ENCODE measurements at places on chromosomes 3 and 15. TPM values are rescaled to one million over a fixed set of nuclear protein-coding genes. Genes with fewer than 3 reads are reported as not detected.
A peak's percentile ranks its signal among the peaks of the same experiment; 100 is the strongest.

DNA sequence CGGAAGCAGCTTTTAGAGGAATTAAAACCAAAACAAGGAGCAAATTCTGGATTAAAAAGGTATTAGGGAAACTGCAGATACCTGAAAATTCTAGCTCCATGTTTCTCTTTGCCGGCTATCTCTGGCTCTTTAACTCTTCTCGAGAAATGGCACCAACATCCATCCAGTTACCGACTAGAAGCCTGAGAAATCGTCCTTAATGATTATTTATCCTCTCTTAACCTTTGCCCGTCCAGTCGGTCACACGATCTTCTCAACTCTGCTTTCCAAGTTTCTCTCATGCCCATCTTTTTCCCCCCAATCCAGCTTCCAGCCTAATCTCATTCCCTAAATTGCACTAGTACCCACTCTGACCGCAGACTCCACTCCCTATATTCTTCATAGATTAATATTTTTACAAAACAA, 596 bp upstream of the SGO1 start:
- peak; percentile 16 for DNase-seq

- DNase-seq, result no peak
Measured at GRCh38 chr3:50415061-50415460, 55.7 kb upstream of the TMEM115 start.

DNA sequence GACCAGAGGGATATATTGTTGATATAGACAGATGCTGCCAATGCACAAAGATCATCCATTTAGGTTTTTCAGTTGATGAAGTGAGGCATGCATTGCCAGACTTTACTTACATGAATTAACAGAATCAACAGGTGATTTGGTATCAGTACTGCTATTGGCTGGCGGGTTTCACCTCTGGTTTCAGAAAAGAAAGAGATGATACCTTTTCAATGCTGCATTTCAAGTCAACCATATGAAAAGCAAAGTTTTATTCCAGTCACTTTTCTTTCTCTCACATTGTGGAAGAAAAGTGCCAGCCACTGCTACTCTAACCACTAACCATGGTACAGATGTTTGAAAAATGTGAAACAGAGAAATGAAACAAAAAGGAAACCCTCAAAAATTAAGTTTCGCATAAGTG, 289.1 kb downstream of the TIGIT start:
- DNase-seq, result no peak

DNA sequence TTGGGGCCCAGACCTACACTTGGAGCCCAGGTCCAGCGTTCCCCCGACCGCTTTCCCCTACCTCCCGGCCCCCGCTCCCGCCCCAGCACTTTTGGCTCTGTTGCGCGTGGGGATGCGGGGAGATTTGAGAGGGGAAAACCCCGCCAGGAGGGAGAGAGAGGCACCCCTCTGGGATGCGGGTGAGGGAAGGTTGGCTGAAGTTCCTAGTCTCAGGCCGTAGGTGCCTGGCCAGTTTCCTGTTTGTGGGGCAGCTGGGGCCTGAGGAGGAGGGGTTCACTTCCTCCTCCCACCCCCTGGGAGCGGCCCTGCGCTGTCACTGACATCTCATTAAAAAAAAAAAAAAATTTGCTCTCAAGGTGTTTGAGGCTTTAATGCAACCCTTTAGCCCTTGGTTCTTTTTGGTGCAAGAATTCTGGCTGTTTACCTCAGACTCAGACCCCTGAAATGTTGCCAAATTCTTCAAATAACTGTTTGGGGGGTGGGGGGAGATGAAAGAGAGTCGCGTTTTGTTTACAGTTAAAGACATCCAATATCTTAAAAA, 2.6 kb downstream of the FAM43A start:
- no peak for DNase-seq

DNA sequence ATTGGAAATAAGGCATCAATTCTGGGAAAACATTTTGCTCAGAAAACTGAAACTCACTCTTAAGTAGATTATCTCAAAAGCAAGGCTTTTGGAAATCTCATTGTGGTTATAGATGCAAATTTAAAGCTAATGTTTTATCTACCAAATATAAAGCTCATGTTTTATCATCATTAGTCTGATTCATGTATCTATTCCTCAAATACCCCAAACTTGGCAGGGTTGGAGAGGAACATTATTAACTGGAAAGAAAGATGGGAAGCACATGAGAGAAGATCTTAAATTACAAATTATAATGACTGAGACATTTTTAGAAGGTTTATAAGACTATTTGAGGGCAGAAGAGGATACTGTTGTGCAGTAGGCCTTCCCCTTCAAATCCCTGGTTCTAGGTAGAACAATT, 137.3 kb upstream of the TGFBR2 start:
- no peak for DNase-seq

DNA sequence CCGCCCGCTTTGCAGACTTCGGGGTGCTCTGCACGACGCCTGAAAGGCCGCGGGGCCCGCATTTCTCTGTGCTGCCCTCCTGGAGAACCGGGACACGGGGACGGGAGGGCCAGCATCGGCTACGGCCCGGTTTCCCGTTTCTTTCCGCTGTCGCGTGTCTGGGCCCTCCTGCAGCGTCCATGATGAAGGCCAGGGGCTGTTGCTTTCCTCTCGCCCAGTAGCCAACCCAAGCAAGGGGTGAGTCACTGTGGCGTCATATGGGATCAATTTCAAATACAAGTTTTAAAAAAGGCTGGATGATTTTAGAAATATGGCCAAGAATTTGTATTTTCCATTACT, 435 bp downstream of the SLC35G2 start:
- DNase-seq, result peak; percentile 80

DNA sequence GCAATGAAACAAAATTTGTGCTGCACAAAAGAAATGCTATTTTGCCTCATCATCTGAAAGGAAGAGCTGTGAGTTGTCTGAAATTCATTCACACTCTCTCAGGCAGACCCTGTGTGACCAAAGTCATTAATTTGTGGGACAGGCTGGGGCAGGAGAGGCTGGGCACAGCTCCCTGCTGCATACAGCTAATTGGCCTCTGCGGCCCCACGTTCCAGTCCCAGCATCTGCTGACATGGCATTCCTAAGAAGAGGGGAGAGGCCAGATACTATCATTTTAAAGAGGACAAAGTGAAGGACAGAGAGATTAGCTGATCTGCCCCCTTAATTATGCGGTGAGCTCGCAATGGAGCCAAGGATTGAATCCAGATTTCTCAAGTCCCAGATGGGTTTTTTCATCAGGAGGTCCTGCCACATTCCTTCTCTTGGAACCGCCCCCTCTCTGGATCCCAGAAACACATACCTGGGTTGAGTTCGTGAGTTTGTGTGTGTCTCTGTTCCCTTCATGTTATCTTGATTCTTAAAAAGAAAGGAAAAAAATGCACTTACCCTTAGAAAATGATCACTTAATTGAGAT, 25.1 kb downstream of the POLR2M start:
- DNase-seq, result no peak

DNA sequence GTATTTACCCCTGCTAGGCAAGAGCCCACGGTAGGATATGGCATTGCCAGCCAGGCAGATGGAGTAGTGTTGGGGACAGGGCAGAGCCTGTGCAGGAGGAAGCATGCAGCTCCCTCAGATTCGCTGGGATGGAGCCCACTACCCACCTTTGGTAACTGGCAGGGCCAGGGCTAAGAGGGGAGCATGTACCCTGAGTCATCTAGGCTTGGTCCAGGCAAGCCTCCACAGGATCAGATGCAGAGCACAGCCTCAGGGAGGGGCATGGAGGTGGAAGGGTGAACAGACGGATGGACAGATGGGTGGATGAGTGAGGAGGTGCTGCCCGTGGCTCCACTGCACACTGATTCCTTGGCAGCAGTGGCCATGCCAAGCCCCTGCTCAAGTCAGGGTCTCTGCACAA, 33.0 kb downstream of the IL20RB start:
- no peak for DNase-seq

GRCh38 chr3:14398797-14399106, 3.7 kb upstream of the SLC6A6 start:
- DNase-seq, result no peak

GRCh38 chr3:64546856-64547255, 140.9 kb downstream of the ADAMTS9 start:
- DNase-seq, result no peak

DNA sequence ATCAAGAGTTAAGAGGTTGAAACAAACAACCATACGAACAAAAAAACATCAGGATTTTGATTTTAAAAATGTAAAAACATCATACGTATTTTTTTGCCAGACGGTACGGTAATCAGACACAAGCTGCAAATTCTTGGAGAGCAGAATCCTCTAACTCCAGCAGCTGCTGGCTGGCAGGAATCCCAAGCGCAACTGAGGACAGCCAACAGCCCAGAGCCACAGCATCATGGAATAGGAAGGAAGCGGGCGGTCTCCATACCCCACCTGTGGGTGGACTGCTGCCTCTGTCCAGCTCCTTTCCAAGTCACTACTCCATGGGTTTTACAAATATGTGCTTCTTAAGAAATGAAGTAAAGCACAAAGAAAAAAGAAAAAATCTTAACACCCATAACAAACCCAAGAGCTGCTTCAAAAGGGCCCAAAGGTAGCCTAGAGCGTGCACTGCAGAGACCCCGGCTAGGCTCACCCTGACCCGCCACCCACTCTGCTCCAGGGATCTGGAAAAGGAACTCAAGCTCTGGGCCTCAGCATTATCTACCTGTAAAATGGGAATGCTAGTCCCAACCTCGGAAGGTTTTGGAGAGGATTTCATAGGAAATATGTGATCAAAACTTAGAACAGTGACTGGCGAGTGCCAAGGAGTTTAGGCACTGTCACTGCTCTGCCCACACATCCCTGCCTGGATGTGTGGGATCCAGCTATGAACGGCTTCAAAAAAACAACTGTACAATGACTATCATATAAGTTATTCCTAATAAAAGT, 33.4 kb downstream of the ZXDC start:
- no peak for DNase-seq

DNA sequence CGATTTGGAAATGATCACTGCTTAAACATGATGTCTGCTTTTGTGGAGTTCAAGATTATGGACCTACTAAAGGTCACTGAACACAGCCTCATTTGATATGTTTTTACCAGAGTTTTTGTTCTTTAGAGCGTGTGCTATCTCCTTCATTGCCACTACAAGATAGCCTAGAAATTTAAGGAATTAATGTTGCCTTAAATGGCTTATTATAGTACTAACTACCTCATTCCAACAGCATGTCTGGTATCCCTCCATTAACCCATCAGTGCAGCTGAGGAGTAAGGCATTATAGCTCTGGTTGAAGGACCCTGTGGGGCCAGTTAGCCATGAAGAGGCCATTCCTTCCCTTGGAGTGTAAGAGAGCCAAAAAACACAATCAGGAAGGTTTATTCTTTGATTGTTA, 2.3 kb upstream of the FAM43A start:
- no peak for DNase-seq

DNA sequence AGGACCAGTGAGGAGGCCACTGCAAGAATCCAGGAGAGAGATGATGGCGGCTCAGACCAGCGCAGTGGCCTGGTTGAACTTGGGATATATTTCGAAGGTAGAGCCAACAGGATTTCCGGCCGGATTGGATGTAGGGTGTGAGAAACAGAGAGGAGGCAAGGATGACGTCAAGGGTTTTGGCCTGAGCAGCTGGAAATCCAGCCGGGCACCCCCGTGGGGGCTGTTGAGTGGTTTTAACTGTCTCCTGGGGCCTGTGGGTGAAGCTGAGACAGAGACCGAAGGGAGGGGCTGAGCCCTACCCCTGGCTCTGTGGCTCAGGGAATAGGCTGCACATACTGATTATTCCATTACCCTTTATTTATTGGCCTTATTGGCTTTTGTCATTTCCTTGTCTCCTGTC, 45.7 kb downstream of the EXOG start:
- DNase-seq, result peak; percentile 98

- no peak for DNase-seq
Measured at GRCh38 chr3:66756468-66757036, 241.6 kb upstream of the KBTBD8 start.

- peak; percentile 67 for DNase-seq
Measured at GRCh38 chr3:177982034-177982433, 554.2 kb upstream of the KCNMB2 start.

- DNase-seq, result no peak
Measured at GRCh38 chr15:85766001-85766831, 28.5 kb downstream of the KLHL25 start.

DNA sequence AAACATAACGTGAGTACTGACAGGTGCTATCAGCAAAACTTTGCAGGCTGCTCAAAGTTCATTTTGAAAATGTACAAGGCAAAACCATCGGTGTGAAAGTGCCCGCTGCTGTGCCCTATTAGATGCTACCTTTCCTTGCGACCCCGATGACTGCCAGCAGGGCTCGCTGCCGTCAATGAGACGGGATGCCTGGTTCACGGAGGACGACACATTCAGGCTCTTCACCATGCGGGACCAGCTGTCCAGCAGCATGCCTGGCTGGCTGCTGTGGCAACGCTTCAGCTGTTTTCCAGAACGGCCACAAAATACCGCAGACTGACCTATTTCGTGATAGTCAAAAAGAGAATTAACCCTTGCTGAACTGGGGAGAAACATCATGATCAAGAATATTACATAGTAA, 92.7 kb upstream of the OCA2 start:
- peak; percentile 97 for DNase-seq

DNA sequence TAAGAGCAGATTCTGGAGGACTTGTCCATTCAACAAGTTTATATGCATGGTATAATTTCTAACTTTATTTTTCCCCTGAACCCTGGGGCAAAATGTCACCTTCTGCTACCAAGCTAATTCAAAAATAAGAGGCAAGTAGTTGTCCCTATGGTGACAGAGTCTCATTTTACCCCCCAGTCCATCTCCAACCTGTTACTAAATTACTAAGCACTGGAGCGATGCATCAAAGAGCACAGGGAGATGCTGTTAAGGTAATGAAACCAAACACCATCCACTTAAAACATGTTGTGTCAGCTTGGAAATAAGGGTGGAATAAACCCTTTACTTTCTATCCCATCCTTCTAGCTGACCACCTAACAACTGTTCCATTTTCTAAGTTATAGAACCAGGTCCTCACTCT, 417.4 kb upstream of the ATP11B start:
- no peak for DNase-seq

- peak; percentile 95 for DNase-seq
Measured at GRCh38 chr3:111761309-111761795, 97.7 kb upstream of the PHLDB2 start.

DNA sequence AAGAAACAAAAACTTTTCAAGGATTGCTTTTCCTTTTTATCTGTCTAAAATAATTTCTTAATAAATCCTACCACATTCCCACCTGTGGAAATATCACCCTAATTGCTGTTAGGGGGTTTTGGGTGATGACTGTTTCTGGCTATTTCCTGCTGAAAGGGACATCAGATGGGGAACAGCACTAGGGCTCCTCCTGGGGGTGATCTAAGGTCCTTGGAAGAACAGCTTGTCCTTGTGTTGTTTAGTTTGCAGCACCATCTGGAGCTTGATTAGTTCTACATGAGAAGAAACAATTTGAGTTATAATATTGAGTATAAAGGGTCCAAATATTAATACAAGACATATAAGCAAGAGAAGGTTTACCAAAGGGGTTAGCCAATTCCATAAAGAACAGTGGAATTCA, 18.7 kb downstream of the OR5H15 start:
- DNase-seq, result no peak

GRCh38 chr3:330494-331115, 134.0 kb downstream of the CHL1 start:
- DNase-seq, result no peak

Gene CISH
- 1.6 TPM for total RNA-seq

Gene EPHA6
- not detected for total RNA-seq

Gene SNTN
- total RNA-seq, result not detected

Gene EFHB
- 0.34 TPM for total RNA-seq

Gene ZNF148
- total RNA-seq, result 19.7 TPM

Gene B3GNT5
- total RNA-seq, result 52.6 TPM

Gene LIPH
- total RNA-seq, result not detected

Gene SETMAR
- 22.0 TPM for total RNA-seq

Gene PLD1
- 1.1 TPM for total RNA-seq

Measured in LHCN-M2 (cell line).